GM18507 (cell line): ENCODE measurements at places on chromosomes 13 and 19.

DNA sequence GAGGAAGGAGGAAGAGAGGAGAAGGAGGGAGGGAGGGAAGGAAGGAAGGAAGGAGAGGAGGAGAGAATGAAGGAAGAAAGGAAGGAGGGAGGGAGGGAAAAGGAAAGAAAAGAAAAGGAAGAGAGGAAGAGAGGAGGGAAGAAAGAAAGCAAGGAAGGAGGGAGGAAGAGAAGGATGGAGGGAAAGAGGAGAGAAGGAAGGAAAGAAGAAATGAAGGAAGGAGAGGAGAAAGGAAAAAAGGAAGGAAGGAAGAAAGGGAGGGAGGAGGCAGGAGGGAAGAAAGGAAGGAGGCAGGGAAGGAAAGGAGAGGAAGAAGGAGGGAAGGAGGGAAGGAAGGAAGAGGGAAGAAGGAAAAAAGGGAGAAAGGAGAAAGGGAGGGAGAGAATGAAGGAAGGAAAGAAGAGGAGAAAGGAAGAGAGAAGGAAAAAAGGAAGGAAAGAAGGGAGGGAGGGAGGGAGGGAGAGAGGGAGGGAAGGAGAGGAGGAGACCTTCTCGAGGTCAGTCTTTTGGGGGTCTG is 13.4 kb upstream of the CASP14 start:
- DNase-seq = no peak

- DNase-seq = peak; percentile 17
Measured at GRCh38 chr13:30616927-30617314, 799 bp upstream of the USPL1 start.

DNA sequence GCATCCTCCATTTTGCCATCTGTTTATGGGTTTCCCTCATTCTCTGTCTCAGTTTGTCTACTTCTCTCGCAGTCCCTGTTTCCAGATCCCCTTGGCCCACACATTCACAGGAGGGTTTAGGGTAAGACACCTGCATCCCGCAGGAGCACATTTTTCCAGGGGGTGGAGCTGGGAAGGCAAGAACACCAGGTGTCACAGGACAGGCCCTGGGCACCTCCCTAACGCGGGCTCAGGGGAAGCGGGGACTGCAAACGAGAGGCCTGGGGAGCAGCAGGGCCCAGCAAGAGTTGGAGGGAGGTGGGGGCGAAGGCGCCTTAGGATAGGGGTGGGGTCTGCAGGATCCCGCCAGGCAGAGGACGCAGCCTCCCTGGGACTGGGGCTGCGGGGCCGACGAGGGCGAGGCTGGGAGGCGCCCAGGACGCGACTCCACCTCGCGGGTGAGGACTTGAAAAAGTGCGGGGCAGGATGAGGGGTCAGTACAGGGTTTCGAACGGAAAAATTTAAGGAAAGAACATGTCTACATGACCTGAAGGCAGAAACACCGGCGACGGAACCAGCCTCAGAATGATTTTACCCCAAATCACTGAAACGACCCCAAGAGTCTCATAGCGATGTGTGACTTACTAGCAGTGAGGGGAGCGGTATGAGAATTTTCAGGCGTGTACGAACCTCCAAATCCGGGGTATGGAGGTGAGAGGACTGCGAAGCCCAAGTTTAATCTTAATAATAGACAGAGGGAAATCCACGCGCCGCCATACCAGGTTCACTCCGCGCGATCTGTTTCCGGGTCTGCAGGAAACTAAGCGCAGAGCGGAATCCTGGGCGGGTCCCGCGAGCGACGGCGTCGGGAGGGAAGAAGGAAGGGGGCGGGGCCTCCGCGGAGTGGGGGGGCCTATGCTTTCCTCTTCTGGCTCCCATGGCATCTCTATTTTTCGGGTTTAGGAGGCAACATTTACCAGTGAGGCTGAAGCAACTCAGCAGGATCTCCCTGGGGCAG is 7.1 kb upstream of the ERVV-2 start:
- DNase-seq = no peak

GRCh38 chr13:93290503-93290902 is 63.9 kb downstream of the GPC6 start:
- no peak for DNase-seq

DNA sequence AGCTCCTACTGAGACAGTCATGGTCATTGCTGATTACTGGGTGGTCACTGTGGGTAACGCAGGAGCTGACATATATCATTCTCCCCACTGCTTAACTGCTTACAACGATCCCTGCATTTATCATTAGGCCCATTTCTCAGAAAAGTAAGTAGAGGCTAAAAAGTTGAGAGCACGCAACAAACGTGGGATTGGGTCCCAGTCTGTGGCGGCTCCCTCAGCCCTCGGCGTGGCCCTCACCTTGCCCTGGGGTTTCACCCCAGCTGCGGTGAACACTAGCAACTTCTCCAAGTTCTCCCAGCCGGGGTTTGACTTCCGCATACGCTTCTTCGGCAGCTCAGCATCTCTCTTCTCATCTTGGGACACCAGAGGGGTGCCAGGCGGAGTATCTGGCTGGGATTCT is 2.5 kb downstream of the PNKP start:
- no peak for DNase-seq

DNA sequence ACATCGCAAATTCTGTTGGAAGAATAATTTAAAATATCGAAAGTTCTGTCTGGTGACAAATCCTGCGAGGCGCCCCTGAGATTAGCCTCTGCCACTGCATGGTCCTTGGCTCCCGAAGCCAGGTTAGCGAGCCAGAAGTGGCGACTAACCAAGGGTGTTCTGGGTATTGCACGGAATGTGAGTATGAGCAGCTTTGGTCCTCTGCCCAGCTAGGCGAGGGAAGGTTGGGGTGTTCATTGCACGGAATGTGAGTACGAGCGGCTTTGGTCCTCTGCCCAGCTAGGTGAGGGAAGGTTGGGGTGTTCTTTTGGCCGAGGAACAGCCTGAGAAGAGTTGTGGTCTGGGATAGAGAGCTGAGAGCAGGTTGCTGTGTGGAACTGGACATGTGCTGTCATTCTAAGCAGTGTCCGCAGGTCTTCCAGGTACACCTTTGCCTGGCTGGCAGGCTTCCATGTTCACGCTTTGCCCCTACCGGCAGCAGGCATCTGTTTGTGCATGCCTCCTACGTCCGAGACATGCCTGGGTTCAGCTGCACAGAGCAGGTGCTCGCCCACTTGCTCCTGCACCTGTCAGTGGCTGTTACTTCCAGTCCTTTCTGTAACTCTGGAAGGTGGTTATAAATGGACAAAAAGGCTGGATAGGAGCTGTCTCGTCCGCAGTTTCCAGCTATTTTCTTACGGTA is 18.3 kb upstream of the TEX29 start:
- DNase-seq = no peak

DNA sequence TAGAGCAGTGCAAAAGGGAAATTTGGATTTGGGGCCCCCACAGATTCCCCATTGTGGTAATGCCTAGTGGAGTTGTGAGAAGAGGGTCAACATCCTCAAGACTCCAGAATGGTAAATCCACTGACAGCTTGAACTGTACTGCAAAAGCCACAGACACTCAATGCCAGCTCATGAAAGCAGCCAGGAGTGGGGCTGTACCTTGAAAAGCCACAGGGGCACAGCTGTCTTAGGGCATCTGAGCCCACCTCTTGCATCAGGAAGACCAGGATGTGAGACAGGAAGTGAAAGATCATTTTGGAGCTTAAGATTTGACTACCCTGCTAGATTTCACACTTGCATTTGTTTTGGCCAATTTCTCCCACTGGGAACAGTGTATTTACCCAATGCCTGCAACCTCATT is 1548.9 kb upstream of the PCDH20 start:
- no peak for DNase-seq

GRCh38 chr19:14114854-14115253 is 2.7 kb downstream of the PRKACA start:
- no peak for DNase-seq

- no peak for DNase-seq
Measured at GRCh38 chr13:107562203-107562602, 653.1 kb downstream of the LIG4 start.

DNA sequence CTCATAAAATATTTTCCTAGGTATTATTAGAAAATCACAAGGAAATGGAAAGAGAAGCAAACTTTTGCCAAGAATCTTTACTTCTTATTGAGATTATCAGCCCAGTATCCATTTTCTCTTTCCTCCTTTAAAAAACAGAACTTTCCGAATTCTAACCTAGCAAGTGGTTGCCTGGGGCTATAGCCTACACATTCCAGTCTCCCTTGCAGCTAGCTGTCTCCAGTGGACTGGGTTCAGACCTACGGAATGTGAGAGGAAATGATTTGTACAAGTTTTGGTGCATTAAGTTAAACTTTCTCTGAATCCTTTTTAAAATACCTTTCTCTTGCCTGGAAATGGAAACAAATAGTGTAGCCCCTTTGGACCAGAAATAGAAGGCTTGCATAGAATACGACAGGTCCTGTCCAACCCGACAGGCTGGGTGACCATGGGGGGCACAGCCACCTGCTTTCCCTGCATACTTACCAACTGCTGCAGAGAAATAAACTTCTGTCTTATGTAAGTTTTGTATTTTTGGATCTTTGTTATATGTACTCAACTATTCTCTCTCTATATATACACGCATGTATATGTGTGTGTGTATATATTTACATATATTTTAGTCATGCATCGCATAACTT is 185.9 kb downstream of the NALCN start:
- no peak for DNase-seq

DNA sequence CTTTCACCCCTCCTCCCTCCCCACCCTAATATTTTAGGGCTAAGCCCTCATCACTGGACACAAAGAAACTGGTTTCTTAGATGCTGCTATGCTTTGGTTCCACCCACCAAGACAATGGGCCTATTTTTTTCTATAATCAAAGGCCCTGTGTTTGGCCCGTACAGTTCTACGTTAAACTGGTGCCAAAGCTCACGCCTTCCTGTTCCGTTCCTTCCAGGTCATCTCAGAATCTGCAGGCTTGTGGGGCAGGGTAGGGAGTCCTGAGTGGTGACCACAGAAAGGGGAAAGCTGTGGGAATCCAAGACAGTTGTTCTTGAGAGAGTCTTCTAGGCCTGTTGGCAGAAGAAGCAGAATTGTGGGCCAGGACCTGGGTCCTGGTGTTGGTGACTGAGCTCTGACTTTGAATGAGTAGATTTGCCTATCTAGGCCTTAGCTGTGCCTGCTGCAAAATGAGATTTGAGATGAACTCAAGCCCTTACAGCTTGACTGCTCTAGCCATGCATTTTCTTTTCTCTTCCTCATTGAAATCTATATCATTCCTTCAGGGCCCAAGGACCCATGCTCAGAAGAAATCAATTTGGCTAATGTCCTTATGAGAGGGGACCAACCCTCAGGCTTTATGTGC is 19.1 kb upstream of the CXCL17 start:
- no peak for DNase-seq

GRCh38 chr19:1408300-1409203 is 1.2 kb downstream of the DAZAP1 start:
- no peak for DNase-seq

- DNase-seq = no peak
Measured at GRCh38 chr13:50800091-50800739, 43.3 kb downstream of the DLEU7 start.

DNA sequence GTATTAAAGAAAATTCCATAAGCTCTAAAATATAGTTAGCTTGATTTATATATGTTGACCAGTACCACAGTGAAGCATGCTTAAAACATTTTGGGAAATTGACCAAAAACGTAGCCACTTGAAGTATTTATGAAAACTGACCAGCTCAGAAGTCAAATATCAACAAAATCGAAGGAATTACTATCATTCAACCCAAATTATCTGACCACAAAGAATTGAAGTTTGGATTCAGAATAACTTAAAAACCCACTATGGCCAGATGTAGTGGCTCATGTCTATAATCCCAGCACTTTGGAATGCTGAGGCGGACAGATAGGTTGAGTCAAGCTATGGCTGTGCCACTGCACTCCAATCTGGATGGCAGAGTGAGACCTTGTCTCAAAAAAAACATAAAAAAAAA is 31.9 kb downstream of the GPALPP1 start:
- DNase-seq = no peak

GRCh38 chr19:7744871-7745650 is 2.3 kb downstream of the CD209 start:
- DNase-seq = no peak

GRCh38 chr13:44726214-44726613 is 150.1 kb upstream of the TSC22D1 start:
- DNase-seq = no peak

- DNase-seq = no peak
Measured at GRCh38 chr19:40312533-40312932, 27.4 kb upstream of the AKT2 start.

DNA sequence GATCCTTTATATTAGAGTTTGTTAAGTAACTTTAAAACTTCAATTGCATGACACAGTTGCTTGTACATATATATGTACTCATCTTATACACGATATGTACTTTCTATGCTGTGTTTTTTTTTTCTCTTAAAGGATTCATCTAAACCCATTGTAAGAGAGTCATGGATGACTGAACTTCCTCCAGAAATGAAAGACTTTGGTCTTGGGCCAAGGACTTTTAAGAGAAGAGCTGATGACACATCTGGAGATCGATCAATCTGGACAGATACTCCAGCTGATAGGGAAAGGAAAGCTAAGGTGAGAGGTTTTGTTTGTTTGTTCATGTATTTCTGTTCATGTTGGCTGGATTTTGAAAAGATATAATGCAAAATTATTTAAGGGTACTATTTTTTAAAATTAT is 26.0 kb downstream of the GPALPP1 start:
- no peak for DNase-seq

DNA sequence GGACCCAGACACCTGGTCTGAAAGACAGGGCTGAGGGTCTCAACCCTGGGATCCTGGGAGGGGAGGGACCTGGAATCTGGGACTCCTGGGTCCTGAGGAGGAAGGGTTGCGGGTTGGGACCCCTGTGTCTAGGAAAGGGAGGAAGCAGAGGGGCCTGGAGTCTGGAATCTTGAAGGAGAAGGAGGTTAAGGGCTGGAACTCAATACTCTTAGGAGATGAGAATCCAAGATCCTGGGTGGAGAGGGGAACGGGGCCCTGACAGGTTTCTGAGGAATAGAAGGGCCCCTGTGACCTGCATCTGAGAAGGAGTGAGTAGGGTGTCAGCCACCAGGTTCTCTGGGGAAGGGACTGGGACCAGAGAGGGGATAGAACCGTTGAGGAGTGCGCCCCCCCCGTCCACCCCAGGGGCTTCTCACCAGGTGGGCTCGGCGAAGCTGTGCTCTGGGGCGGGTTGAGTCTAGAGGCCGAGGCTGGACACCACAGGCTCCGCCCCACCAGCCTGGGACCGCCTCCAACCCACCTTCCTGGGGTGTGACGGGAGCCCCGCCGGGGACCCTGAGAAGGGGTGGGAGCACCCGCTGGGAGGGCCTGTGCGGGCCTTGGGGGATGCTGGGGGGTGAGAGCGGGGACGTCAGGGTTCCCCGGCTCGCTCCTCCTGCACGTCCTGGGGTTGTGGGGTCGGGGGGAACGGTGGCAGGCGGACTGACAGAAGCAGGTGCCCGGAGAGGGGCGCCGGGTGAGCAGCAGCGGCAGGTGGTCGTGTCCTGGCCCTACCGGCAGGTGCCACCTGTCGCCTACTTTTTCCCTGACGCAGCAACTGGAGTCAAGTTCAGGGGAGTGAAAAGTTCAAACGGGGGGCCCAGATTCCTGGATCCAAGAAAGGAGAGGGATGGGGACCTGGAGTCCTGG is at the start of gene MAMSTR:
TSS of gene MAMSTR (minus strand) at position 463 of the 909 bp plus-strand sequence. CDS start 694 bp downstream, outside the sequence.
- no peak for DNase-seq
